ENCODE measurements at places on chromosomes 4 and X.

- DNase-seq = no peak
These were observed 121.4 kb upstream of the GATB start for GRCh38 chr4:151882072-151882803.

DNA sequence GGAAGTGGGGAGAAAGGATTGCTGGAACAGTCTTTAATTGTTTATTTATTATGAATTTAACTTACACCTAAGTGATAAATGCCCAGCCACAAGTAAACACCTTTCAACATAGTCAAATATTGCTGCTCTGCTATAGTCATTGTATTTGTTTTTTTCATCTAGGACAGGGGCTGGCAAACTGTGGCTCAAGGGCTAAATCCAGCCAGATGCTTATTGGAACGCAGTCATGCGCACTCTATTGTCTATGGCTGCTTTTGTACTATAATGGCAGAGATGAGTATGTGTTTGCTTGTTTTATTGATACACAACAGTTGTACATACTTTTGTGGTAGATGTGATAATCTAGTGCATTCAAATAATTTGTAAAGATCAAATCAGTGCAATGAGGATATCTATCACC lies 95.3 kb downstream of the ZAR1 start:
- no peak for DNase-seq

- no peak for DNase-seq
These were observed 21.2 kb downstream of the AFF1 start for GRCh38 chr4:86955888-86956451.

DNA sequence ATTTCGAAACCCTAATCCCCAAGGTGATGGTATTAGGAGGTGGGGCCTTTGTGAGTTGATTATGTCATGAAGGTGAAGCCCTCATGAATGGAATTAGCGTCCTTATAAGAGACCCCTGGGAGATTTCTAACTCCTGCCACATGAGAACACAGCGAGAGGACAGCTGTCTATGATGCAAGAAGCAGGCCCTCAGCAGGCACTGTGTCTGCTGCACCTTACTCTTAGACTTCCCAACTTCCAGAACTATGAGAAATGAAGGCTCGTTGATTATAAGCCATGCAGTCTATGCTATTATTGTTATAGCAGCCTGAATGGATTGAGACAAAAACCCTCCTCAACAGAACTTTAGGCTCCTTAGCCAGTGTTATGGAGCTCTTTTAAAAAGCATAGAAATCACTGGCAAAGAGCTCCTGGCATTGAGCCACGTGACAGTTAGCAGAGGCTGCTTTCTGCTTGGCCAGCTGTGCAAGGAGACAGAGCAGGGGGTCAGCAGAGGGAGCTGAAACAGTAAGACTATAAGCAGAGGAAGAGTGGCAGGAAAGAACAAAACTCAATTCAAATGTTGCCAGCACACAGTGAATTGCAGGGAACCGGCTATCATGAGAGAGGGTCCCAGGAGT lies 219.2 kb upstream of the FAT1 start:
- no peak for DNase-seq

DNA sequence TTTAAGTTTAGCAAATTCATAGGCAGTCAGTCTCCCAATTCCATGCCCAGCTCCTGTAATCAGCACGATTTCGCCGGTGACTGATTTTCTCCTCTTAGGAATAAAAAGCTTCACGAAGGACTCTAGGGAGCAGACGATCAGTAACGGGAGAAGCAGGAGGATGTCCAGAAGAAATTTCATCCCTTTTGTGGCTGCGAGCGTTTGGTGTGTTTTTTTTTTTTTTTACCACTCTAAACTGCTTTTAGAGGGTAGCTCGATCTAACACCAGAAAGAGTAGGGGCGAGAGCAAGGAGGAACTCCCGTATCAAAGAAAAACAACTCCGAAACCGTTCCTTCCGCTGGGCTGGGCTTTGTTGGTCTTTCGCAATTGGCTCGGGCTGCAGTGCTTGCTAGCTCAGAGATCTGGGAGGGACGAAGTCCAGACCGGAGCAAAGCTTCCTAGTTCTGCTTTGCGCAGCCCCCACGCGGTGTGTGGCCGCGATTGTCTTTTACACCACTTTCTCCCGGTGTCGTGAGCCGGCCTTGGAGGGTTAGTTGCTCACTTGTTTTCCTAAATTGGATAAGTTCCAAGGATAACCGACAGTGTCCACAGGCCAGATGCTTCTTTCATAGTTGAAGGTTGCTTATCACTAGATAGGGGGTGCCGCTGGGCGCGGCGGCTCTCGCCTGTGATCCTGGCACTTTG lies at the start of gene HSD17B11:
TSS of gene HSD17B11 (minus strand) at position 298 of the 685 bp plus-strand sequence. CDS start at position 180, 118 bp downstream.
- DNase-seq = peak; percentile 56

DNA sequence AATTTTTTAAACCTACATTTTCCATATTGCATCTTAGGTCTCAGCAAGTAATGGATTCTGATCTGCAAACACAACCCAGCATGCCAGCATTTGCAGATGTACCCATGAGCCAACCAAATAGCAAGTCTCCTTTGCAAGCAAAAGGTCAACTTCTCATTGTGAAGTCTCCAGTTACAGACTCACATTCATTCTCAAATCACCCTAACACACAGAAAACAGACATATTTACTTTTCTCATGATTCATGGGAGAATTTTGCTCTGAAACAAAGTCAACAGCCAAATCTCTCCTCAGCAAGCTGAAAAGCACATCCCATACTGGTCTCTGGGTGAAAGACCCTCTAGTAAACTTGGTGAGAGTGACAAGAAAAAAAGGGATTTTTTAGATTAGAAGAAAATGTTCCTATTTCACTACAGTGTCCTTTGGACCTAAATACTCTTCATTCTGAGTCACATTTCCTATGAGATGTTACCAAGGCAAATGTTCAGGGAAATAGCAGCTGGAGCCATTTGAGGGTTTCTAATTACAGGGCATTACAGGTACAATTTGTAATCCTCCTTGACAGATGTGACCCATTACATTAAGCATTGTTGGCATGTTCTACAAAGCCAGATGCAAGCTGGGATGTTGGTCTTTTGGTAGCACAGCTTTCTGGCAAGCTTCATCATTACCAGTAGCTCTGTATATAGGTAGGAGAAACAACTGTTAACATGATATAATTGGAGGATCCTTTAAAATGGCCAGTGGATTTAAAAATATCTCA lies 383.3 kb downstream of the SMARCA1 start:
- no peak for DNase-seq

- peak; percentile 18 for DNase-seq
These were observed 550 bp downstream of the CBR4 start for GRCh38 chr4:169009286-169010124.

DNA sequence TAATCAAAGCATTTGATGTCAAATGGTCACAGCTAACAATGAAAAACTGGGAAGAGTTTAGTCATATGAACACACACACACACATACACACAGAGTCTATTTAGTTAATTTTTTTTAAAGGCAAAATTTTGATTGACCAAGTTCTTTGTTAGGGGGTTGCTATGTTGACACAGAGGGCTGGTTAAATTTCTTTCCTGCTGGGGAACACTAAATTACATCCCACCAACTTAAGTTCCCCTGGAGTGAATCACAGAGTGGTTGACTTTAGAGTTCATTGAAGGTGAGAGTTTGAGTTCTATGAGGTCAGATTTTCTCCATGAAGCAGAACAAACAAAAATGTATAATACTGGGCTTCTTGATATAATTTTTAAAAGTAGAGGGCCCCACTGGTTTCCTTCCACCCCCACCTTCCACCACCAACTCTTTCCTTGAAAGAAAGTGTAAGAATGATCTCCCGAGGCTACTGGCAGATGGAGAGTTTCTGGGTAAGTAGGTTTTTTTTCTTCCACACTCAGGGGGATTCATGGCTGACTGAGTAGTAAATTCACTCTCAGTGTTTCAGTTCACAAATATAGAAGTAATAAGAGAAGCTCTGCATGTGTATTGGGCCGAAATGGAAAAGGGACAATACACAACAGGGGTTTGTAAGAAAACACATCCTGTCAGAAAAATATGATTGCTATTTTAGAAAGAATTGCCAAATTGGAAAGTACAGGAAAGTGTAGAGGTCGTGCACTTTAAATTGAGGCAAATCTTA lies 917.0 kb upstream of the LCORL start:
- DNase-seq = no peak

- no peak for DNase-seq
These were observed 78.2 kb upstream of the PDE5A start for GRCh38 chr4:119706804-119707203.

DNA sequence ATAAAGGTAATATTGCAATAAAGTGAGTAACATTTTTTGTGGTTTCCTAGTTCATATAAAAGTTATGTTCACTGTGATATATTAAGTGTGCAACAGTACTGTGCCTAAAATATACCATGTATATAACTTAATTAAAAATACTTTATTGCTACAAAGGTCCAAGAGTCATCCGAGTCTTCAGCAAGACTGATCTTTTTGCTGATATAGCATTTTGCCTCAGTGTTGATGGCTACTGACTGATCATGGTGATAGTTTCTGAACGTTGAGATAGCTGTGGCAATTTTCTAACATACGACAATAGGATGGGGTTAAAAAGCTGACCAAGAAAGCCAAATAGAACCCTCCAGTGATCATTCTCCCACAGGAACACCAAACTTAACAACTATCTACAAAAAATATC lies 1302.7 kb downstream of the TECRL start:
- DNase-seq = no peak

DNA sequence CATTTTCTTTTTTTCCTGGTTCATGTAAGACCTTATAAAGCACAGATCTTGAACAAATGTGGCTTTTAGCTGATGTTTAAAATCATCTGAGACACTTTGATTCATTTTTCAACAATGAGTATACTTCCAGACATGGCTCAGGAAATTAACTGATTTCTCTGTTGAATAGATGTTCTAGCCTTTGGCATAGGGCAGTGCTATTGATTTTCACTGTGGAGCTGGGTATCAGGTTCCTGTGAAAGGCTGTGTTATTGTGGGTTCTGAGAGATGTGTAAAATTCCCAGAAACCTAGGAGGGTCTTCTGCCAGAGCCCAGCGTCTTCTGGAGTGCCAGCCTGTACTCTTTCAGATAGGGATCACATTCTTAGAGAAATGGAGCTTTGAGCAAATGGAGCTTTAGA lies 278.9 kb downstream of the EPHA5 start:
- DNase-seq = no peak

All from stimulated activated CD4-positive, alpha-beta T cell treated with anti-CD3 and anti-CD28 coated beads, Interleukin-15, amount 100 ng/mL, for 1 hour (primary cell).